ENCODE measurements at places on chromosomes 5 and 9.

DNA sequence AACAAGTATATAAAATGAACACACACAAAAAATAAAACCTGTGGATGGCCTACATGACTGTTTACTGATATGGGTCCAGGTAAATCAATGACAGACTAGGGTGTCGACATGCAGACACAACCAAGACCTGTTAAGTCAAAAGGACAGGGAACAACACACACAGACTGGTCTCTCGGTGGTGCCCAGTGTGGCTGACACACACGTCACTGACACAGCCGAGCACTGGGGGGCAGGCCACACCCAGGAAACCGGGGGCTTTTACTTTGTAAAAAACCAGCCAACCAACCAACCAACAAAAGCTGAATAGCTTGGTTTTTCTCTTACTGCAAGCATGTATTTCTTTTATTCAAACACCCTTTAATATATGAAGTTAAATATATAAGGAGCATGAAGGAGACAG, 5.0 kb downstream of the FAM163B start:
- DNase-seq: no peak

- DNase-seq: no peak
Observed at GRCh38 chr9:5263351-5264218, 32.4 kb downstream of the INSL4 start.

DNA sequence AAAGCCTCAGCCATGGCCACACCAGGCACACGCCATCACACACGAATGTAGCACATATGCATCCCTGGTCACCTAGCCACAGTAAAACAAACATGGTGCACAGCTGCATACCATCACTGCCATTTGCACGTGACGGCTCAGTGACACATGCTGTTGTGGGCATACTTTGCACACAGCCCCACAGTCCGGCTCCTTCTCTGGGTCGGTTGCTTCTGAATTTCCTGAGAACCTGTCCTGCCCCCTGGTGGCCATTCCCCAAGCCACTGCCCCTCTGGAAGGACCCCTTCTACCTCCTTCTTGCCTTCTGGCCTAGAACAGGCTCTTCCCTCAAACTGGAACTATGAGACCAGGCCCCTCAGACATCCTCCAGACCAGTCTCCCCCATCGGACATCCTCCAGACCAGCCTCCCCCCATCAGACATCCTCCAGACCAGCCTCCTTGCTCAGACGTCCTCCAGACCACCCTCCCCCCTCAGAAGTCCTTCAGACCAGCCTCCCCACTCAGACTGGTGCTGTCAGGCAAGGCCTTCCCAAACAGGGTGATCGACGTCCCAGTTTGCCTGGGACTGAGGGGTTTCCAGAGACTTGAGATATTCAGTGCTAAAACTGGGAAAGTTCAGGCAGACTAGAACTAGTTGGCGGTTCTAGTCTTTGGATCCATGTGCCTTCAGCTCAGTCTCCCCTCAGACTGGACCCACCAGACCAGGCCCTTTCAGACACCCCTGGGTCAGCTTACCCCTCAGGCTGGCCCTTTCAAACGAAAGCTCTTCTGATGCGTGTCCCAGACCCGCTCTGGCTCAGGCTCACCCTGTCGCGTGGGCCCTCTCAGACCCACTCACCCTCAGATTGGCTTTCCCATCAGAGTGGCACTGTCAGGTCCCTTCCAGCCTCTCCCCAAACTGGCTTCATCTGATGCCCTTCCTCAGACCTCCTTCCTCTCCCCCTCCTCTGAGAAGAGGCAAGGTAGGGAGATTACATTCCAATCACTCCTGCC, 24.3 kb upstream of the ENHO start:
- DNase-seq: peak; percentile 59

GRCh38 chr5:111116550-111116949, 24.4 kb downstream of the WDR36 start:
- DNase-seq: no peak

DNA sequence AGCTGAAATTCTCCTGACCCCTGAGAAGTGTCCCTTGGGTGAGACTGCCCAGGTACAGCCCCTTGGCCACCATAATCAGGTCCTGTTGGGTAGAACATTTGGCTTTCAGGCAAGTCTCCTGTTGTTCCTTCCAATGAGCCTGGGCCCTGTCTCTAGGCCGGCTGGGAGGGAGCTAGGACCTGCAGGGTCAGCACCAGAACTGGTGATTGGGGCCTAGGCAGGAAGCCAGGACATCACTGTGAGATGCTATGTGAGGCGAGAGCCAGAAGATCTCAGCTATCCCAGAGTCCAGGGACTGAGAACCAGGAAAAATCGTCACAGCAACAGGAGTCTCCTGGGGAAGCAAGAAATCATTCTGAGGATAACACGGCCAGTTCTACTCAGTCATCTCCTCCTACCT, 51.5 kb downstream of the PCDH1 start:
- DNase-seq: no peak

GRCh38 chr5:149360272-149360671, 2.4 kb downstream of the PCYOX1L start:
- no peak for DNase-seq

GRCh38 chr5:33843579-33843978, 48.2 kb downstream of the ADAMTS12 start:
- no peak for DNase-seq

DNA sequence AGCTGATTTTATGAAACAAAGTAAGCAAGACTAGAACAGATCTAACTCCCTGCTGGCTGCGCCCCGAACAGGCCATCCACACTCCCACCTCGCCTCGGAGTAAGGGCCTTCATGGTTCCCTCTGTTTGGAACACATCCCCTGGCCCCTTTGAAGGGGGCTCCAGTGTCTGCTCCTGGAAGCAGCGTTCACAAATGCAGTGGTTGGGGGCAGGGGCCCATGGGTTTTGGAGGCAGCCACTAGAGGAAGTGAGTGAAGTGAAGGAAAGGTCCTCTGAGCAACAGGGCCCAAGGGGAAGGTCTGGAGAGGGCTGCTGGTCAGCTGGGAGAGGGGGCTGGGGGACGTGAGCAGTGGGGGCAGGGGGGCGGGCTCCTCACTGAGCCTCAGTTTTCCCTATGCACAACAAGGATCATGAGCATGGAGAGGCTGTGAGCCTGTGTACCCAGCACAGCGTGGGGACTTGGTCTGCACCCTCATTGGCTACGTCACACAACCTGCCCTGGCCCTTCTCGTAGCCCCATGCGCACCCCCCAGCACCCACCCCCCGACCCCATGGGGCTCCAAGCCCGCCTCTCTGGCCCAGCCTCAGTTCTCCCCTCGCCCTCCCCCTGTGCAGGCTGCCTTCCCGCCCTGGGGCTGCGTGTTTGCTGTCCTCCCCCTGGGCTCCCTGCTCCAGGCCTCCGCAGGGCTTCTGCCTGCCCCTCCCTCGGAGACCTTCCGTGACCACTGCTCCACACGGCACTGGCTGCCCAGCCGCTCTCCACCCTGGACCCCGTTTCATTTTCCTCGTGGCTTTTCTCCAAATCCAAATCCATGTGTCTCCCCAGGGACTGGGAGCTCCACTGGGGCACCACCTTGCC, 39.5 kb downstream of the RASGEF1C start:
- DNase-seq: no peak

- DNase-seq: no peak
Observed at GRCh38 chr5:136064510-136064909, 35.7 kb downstream of the TGFBI start.

DNA sequence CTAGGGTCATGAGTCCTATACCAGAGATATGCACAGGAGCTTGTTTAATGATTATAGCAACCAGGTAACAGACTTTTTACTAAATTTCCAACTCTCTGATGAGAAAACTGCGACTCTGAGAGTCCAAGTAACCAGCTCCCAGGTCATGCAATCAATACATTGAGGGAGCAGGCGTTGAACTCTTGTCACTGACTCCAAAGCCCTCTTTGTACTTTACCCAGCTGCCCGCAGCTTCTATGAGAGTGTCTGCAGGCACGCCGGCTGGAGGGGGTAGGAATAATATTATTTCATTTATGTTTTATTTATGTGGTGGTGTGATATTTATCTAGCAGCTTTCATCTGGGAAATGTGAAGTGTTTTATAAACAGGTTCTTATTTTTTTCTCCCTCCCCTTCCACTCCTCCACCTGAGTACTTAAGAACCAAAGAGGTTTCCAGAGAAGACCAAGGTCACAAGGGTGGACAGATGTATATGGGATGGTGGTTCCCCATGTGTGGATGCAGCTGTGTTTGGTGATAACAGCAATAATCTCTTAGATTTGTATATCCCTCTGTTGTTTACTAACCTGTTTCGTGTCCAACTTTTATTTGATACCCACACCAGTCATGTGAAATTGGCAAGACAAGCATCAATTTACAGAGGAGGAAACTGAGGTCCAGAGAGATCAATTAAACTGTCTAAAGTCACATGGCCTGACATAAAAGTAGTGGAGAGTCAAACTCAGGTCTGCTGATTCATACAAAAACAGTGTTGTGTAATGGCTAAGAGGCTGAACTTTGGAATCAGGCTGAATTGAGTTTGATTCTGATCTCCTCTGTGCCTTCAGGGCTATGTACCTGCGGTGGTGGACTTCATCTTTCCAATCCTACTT, 140.2 kb upstream of the TRIM32 start:
- DNase-seq: no peak

DNA sequence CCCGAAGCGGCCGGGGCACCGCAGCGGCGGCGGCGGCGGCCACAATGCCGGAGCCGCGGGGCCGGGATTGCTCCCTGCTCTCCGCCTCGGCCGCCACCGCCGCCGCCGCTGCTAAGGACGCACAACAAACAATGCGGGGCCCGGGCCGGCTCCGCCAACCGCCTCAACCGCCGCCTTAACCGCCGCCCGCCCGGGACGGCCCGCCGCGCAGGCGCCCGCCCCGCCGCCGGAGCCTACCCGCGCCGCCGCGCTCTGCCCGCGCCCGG, 254 bp downstream of the STRBP start:
- DNase-seq: no peak

DNA sequence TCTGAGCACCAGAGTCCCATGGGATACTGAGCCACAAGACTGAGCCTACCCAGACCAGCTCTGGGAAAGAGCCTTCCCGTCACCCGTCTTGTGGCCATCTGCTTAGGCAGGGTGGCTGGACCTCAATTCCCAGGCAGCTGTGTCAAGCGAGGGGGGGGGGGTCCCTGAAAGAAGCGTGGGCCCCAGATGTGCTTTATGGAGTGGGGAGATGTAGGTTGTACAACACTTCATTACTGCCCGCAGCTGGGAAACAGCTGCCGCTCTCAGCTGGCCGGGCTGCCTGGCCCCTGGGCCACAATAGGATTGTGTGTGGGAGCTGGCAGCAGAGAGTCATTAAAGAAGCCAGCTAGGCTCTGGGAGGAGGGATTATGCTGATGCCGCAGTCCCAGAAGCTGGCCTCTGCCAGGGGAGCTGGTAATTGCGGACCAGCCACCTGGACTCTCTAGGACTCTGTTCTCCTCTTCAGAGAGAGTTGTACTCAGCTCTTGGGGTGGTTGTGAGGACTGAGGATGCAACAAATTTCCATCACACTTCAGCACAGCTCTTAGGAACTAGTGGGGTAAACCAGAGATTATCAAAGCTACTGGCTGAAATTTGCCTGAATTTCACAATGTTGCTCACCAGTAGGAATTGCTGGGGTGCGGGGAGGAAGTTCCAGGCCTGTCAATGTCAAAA, 145.4 kb downstream of the GADD45G start:
- DNase-seq: no peak

DNA sequence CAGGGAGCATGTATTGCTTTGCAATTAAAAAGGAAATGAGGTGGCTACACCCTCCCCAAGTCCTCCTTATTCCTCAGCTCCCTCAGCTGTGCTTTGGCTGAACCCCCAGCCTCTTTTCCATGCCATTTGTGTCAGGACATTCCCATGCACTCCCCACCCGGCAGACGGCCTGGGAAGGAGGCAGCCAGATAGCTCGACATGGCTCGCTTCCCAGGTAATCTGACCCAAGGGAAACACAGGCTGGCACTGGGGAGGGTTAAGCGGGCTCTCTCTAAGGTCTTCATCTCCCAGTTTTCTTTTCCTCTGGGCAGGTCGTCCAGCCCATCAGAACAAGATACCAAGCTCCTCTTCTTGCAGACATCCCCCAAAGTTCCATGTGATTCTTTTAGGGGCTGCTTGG, 31.2 kb downstream of the BTNL9 start:
- no peak for DNase-seq

DNA sequence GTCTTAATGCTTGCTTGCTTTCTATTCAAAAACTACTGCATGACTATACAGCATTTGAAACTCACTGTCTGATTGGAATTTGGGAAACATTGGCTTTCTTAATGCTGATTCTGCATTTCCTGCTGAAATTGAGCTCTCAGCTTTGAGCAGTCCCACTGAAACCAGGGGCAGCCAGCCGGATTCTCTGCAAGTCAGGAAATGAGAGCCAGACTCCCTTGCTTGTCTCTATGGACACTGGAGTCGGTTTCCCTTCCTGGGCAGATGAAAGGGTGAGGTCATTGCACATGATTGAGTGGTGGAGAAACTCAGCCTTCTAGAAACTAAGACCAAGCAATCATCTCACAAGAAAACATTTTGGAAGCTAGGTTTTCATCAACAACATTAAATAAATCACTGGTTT, 119.7 kb upstream of the SPATA31C2 start:
- DNase-seq: no peak

DNA sequence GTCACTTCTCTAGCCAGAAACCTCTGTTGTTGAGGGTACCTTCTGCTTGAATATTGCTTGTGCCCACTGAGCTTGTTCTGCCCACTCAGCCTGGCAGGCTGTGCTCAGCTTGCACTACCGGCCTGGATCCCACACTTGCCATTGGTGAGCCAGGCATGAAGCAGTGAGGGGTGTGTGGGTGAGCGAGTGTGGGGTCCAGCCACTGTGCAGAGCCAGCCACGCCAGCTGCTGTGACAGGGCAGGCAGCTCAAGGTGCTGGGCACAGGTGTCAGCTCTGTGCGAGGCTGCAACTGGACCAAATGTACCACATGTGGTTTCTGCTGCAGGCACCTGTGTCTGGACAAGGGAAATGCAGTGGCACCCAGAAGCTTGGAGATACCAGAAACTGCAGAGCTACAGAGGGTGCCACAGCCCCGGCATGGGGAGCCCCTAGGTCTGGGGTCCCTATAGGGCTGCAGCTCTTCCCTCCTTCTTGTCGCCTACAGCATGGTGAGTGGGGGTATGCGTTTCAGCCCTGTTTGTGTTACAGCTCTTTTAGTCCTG, 305.1 kb upstream of the RIOK2 start:
- DNase-seq: no peak

- DNase-seq: no peak
Observed at GRCh38 chr9:6351737-6352136, 23.6 kb downstream of the TPD52L3 start.
